ENCODE measurements at places on chromosomes 7 and 10.

GRCh38 chr10:130232166-130233034, 96.2 kb downstream of the GLRX3 start:
- no peak for DNase-seq

DNA sequence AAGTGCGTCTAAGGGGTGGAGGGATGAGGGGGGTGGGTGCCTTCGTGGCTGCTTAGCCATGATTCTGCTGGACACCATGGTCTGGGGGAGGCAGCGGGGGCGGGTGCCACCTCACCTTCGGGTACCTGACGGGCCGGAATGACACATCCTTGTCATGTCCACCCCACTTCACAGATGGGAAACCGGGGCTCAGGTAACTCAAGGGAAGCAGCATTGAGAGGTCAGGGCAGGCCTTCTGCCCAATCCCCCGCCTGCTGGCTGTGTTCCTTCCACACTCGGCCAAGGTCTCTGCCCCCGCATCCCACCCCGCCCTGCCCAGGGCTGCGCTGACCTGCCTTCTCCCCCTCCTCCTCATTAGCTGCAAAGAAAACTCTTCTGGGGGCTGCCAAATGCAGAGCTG, 598.0 kb downstream of the PTPRN2 start:
- DNase-seq, result no peak

GRCh38 chr7:69599286-69599954, 1.1 kb downstream of the AUTS2 start:
- no peak for DNase-seq

- no peak for DNase-seq
These were observed 47.9 kb downstream of the SP8 start for GRCh38 chr7:20738518-20739481.

DNA sequence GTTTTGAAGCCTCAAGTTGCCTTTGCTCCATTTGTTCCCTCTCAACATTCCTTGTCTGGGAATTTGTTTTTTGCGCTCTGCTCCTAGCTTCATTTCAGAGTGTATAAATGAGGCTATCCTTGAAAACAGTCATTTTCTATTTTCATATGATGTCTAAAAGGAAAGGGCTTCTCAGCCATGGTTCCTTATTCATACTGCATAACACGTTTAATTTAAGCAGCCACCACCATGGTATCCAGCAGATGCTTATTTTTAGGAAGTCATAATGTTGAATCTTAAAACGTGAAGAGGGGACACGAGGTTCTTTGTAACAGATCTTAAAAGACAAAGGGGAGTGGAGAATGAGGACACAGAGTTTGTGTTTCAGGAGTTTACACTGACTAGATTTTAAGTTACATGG, 14.5 kb downstream of the POU6F2 start:
- no peak for DNase-seq

DNA sequence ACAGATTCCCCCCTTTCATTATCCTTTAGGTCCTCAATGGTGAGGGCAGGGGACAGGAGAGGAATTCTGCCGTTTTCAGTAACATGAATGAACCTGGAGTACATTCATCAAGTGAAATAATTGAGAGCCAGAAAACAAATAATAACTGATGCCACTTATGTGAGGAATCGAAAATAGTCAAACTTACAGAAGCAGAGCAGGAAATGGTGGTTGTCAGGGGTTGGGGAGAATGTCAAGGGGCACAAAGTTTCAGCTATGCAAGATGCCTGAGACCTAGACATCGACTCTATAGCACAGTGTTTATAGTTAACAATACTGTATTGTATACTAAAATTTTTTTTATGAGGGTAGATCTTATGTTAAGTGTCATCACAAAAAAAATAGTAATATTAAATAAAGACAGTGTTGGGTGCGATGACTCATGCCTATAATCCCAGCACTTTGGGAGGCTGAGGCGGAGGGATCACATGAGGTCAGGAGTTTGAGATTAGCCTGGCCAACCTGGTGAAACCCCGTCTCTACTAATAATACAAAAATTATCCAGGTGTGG, 1219.8 kb downstream of the GATA3 start:
- DNase-seq, result no peak

GRCh38 chr10:21732067-21732772, 198.2 kb downstream of the MLLT10 start:
- DNase-seq, result peak; percentile 76

- no peak for DNase-seq
These were observed 139.1 kb downstream of the TCERG1L start for GRCh38 chr10:131172433-131172832.

DNA sequence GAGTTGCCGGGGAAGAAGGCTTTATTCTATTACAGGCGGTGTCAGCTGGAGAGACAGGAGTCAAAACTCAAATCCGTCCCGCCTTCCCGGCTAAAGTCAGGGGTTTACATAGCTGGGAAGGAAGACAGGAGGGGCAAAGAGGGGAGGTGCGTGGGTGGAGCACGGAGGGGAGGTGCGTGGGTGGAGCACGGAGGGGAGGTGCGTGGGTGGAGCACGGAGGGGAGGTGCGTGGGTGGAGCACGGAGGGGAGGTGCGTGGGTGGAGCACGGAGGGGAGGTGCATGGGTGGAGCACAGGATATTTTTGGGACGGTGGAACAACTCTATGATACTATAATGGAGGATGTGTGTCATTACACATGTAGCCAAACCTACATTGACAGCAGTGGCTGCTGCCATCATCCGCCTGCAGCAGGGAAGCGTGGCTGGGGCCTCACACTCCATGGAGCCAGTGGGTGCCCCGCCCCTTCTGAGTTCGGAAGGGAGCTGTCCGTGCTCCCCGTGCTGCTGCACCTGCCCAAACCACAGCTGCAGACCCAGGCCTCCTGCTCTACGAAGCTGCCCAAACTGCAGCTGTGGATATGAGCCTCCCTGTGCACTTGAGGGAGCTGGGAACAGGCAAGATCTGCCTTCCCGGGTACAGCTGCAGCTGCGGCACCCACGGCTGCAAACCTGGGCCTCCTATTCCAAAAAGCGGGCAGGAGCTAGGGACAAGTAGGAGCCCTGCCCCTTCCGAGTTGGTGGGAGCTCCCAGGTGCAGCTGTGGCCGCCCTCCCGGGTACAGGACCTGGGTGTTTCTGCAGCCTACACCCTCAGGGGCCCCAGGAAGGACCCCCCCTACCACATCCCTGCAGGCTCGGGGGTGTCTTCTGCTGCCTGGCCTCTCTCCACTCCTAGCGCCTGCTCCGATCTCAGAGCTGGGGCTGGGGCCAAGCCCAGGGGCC, 119.4 kb downstream of the DYNC2I1 start:
- DNase-seq, result no peak

DNA sequence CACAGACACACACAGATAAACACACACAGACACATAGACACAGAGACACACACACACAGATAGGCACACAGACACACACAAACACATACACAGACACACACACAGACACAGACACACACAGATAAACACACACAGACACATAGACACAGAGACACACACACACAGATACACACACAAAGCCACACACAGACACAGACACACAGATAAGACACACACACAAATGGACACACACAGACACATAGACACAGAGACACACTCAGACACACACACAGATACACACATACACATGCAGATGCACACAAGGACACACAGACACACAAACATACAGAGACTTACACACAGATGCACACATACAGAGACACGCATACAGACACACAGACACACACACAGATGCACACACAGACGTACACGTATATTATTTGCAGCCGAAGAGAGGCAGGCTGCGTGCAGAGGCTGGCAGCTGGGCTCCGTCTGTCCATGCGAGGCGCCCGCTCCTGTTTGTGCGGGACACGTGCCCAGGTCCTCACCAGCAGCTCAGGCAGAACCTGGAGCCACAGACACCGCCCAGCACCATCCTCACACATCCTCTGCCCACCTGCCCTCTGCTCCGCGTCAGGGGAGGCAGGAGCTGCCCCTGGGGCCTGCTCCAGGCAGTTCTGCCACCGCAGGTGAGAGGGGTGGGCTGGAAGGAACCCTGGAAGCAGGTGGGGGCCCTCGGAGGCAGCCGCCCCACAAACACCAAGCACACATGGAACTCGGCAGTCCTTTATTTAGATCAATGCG, 1.2 kb downstream of the CALML5 start:
- no peak for DNase-seq

All from hematopoietic multipotent progenitor cell treated with erythropoietin and hydrocortisone succinate and interleukin-3 and kit ligand, for 8 days (in vitro differentiated cells).